ENCODE measurements at places on chromosomes 12 and 14. TPM values are rescaled to one million over a fixed set of nuclear protein-coding genes. Genes with fewer than 3 reads are reported as not detected.

DNA sequence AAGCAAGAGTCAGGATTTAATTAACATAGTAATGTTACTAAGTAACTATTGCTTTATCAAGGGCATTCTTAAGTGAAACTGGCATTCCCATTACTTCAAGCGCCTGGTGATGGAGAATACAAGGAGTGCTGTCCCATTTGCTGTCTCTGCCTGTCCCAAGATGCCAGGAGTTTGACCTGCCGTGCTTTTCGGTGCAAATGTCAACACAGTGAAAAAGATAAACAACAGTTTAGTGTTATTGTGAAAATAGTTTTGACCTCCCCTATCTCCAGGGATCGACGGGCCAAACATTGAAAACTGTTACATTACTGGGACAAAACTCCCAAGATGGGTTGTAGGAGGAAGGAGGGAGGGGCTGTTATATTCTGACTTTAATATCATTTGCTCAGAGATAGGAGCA, 74.8 kb downstream of the TTC9 start:
- no peak for DNase-seq

- DNase-seq, result no peak
Observed at GRCh38 chr14:61584331-61584741, 111.0 kb upstream of the HIF1A start.

DNA sequence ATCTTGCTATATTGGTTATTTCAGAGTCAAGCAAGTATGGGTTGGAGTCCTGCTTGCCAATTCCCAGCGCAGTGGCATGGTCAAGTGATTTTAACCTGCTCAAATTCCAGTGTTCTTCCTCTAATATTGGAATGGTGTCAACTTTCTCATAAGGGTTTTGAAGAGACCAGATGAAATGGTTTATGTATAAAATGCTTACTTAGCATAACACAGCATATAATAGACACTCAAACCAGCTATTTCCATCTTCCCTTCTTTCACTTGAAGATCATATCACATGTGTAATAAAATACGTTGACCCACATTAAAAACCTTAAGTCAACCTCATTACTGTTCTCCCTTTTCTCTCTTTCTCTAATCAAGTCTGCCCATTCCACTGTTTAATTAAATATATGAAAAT, 144.0 kb downstream of the NAV3 start:
- no peak for DNase-seq

DNA sequence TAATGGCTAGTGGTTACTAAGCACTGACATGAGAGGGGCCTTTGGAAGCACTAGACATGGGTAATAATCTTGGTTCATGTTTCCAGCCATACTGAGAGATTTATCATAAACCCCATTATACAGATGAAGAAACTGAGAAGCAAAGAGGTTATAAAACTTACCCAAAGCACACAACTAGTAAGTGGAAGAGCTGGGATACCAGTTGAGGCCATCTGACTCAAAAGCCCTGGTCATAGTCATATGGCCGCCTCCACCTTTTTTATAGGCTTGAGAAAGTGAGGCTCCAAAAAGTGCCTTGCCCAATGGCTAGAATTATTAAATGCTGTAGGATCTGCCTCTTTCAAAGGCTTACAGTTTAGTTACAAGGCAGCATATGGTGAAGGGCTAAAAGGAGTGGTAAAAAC, 944 bp downstream of the TXNRD1 start:
- DNase-seq, result no peak

- DNase-seq, result no peak
Observed at GRCh38 chr14:63910583-63911363, 58.0 kb downstream of the SYNE2 start.

GRCh38 chr12:104555648-104556047, 98.9 kb downstream of the CHST11 start:
- DNase-seq, result no peak

GRCh38 chr14:69260190-69260860, 367 bp downstream of the GALNT16 start:
- no peak for DNase-seq

DNA sequence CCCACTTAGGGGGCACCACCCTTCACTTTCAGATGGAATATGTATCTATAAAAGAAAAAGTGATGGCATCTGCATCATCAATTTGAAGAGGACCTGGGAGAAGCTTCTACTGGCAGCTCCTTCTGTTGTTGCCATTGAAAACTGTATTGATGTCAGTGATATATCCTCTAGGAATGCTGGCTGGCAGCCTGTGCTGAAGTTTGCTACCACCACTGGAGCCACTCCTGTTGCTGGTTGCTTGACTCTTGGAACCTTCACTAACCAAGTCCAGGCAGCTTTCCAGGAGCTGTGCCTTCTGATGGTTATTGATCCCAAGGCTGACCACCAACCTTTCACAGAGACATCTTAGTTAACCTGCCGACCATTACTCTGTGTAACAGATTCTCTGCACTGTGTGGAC, 44.7 kb downstream of the RIMKLB start:
- no peak for DNase-seq

DNA sequence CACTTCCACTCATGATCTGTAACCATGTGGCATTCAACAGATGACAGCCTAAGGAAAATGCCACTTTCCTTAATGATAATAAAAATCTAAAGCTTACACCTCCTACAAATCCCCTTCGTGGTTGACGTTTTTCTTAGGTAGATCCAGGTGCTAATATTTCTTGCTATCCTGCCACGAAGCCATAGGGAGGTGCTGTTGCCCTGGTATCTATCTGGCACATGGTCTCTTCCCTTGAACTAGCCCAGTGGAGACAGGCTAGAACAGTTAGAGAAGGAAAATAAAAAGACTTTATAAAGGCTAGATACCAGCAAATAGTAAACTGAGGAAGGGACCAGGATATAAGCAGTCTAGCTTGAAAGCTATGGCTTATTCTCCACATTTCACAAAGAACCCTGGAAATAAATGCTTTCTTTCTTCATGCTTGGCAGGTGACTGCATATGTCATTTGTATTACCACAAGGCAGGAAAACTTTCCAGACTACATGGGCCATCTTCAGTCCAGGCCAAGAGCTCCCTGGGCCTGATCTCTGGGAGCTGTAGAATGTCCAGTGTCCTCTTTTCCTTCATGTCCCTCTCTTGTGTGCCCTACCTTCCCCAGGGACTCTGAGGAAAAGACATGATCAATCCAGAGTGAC, 15.3 kb downstream of the SPIC start:
- no peak for DNase-seq

DNA sequence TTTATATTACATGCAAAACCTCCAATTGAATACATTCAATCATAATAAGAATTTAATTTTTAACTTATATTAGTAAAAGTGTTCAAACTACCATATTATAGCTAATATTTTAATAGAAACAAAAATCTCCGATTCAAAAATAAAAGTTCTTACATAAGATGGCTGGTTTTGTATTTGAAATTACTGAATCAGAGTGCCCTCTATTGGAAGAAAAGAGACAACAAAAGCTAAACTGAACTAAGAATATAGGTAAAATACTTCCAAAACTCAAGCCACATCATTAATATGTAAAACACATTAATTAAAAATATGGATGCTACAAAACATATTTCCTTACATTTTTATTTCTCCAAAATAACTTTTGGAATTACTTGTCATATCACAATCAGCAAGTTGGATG, 120.3 kb downstream of the GARIN6 start:
- DNase-seq, result no peak

DNA sequence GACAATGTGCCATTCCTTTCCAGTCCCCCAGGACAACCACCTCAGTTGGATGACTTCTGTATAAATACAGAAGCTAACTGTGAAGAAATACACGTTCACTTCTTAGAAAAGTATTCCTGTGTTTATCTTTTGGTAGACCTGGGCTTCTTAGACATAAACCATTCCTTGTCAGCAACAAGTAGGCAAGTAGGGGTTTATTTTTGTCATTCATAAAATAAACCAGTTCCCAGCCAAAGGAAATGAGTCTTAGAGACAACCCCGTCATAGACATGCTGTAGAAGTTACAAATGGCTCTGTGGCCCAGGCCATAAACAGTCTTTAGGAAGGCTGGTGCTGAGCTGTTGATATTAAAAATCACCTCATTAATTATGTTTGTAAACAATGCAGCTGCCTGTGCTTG, 243.2 kb downstream of the SPTSSA start:
- DNase-seq, result no peak

- DNase-seq, result no peak
Observed at GRCh38 chr14:75063013-75063412, 811 bp downstream of the ACYP1 start.

- DNase-seq, result no peak
Observed at GRCh38 chr12:103441437-103442181, 54.2 kb downstream of the C12orf42 start.

- DNase-seq, result no peak
Observed at GRCh38 chr14:55077170-55078151, 26.0 kb downstream of the MAPK1IP1L start.

DNA sequence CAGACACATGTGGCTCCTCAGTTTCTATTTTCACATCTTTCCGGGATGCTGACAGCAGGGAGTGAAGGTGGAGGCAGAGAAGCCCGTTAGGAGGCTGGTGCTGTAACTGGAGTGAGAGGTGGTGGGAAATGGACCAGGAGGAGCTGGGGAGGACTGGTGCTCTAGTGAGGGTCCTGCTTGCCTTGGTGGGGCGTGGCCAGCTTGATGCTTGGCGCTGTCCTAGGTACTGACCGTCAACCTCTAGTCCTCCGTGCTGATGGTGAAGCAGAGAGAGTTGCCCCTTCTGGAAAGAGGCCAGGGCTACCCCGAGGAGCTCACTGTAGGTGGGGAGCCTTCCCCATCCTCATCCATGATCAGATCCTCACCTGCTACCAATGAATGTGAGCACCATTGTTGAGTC, 1.4 kb downstream of the TRMT61A start:
- no peak for DNase-seq

GRCh38 chr12:103640831-103641230, 53.8 kb downstream of the STAB2 start:
- DNase-seq, result no peak

- no peak for DNase-seq
Observed at GRCh38 chr12:100741084-100741711, 53.4 kb upstream of the ANO4 start.

DNA sequence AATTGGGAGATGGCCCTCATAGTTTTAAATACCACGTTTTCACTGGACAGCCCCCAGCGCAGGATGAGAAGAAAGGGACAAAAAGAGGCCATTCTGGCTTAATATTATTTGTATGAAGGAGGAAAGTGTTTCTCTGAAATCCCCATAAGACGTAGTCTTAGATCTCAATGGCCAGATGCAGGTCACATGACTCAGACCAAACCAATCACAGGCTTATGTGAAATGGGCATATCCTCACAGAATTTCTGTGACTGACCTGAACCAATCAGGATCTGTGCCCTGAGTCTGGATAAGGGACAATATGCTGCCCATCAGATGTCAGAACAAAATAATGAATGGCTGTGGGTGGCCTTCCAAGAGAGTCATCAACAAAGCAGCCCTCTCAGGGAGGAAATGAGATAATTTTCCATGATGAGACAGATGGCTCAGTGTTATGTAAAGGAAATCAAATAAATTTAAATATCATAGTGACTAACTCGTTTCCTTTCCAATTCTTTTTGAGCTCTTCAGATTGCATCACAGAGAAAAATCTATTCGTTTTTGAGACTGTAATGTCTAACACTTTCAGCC, 1009.5 kb upstream of the TMEM132C start:
- no peak for DNase-seq

Gene IRAK3
- 34.4 TPM for polyA plus RNA-seq

Gene HOXC12
- polyA plus RNA-seq, result not detected

Gene KRT78
- polyA plus RNA-seq, result 0.14 TPM

Gene GPN3
- 36.8 TPM for polyA plus RNA-seq

Gene KRT5
- polyA plus RNA-seq, result 0.35 TPM

Gene IGF1
- polyA plus RNA-seq, result 28.7 TPM

Gene CCDC196
- polyA plus RNA-seq, result not detected

Gene NPFF
- 1.1 TPM for polyA plus RNA-seq

Gene OLR1
- 0.73 TPM for polyA plus RNA-seq

Gene ZBTB1
- 75.8 TPM for polyA plus RNA-seq

Gene ACSM4
- polyA plus RNA-seq, result not detected

Gene APOF
- polyA plus RNA-seq, result 0.13 TPM

Measured in left lung (tissue), 14 donors.